Uterine smooth muscle cell (primary cell): ENCODE measurements at places on chromosomes 11 and 22. TPM values are rescaled to one million over a fixed set of nuclear protein-coding genes. Genes with fewer than 3 reads are reported as not detected.

MRGPRD gene
- not detected in 2 replicates for total RNA-seq

MAJIN gene
- not detected in 2 replicates for total RNA-seq

NRGN gene
- total RNA-seq: 0.37 and 1.5 TPM in 2 replicates

OR5P2 gene
- total RNA-seq: not detected in 2 replicates

DEFB131B gene
- total RNA-seq: not detected in 2 replicates

NPAS4 gene
- not detected in 2 replicates for total RNA-seq

UBQLN3 gene
- total RNA-seq: 0.12 TPM in 1 of 2 replicates, not detected in the other

UPB1 gene
- total RNA-seq: not detected in 2 replicates

POLD3 gene
- total RNA-seq: 12.2 and 22.9 TPM in 2 replicates

LDLRAD3 gene
- 2.4 and 5.0 TPM in 2 replicates for total RNA-seq
